ENCODE measurements at places on chromosomes 16 and 17.

DNA sequence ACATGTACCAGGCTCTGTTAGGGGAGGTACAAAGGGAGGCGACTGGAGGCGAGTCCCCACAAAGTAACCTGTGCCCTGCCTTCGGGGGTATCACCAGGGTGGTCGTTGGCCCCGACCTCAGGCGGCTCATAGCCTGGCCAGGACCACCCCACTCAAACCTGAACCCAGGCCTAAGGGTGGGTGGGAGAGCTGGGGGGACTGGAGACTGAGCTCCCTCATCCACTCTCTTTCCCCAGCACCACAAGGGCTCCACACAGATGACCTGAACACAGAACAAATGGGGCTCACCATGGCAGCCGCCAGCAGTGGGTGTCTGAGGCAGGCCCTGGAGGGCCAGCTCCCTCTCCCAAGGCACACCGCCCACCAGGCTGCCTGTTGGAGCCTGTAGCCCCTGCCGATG is 120.6 kb upstream of the TNRC6C start:
- DNase-seq: no peak

- DNase-seq: no peak
These were observed 21.4 kb upstream of the RPTOR start for GRCh38 chr17:80523054-80523744.

DNA sequence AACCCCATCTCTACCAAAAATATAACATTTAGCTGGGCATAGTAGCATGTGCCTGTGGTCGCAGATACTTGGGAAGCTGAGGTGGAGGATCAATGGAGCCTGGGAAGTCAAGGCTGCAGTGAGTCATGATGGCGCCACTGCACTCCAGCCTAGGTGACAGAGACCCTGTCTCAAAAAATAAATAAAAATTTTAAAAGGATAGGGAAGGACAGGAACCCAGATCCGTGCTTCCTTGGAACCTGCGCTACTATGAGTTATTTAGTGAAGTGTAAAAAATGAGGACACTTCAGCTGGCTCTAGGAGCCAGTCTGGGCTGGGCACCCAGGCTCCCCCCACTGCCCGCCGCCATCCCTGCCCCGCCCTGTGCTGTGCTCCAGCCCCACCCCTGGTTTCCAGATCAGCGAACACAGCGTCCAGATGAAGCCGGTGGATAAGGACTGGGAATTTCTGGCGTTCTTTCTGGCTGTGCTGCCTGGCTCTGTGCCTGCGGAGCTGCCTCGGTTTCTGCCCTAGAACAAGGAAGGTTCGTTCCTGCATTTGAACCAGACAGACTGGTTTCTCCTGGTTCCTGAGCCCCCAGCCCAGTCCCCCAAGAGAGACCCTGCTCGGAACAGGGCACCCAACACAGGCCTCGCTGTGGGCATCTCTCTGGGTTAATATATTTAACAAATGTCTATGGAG is 18.5 kb downstream of the PLLP start:
- DNase-seq: no peak

DNA sequence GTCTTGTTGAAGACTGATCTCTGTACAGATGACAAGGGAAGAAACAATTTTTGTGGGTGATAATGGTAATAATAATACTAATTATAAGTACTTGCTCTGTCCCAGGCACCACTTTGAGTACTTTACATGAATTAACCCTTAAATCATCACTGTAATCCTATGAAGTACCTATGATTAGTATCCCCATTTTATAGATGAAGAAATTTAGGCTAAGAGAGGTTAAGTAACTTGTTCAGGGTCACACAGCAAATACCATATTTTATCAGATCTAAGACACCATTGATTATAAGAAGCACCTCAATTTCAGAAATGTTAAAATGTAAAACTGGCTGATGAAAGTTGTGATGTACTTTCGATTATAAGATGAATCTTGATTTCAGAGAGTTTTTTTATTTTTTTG is 18.6 kb downstream of the TADA2A start:
- DNase-seq: no peak

GRCh38 chr16:65947951-65948350 is 418.5 kb upstream of the CDH5 start:
- no peak for DNase-seq

DNA sequence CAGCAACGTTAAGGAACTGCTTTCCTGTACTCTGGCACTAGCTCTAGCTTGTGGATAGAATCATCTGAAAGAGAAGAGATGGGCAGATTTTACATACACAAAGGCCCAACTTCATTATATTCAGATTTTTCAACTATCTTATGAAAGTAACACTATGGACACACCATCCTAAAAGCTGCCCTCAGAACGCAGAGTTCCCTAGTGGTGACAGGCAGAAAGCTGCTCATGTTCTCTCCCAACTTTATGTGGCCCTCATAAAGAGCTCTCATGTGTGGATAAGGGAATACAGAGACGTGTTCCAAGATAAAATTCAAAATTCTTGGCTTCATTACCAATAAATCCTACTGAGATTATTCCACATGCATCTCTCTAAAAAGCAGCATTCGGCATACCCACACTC is 1.5 kb downstream of the CFAP20 start:
- DNase-seq: no peak

DNA sequence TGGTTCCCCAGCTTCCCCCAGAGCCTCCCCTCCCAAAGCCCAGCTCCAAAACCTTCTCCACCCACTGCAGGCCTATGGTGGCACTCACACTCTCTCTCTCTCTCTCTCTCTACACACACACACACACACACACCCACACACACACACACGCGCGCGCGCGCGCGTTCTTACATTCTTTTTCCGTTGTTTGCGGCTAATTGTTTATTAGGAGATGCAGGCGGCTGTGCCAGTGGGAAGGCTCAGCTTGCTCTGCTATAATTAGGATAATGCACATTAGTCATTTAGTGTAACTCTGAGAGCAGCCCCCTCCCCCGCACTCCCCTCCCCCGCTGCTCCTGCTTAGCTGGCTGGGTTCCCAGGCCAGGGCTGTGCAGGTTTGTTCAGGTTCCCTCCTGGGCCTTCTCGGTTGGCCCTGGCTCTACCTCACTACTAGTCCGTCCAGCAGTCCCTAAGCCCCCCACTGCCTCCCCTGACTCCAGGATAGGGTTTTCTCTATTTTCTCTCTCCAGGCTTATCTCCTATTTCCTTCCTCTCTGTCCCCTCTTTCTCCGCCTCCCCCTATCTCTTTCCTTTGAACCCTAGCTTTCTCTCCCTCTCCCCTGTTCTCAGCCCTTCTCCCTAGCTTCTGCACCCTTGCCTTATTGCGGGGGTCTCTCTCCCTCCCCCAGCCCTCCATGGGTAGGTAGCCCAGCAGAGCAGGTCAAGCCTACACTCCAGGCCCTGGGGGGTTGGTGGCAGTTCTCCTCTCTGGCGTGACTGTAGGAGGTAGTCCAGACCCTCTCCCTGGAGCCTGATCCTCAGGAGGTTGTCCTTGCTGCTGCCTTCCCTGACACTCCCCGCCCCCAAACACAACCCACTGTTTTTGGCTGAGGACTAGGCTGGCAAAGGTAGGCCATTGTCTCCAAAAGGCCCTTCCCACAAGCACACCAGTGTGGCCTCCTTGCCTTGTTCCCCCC is 34.0 kb downstream of the TMEM132E start:
- DNase-seq: no peak

DNA sequence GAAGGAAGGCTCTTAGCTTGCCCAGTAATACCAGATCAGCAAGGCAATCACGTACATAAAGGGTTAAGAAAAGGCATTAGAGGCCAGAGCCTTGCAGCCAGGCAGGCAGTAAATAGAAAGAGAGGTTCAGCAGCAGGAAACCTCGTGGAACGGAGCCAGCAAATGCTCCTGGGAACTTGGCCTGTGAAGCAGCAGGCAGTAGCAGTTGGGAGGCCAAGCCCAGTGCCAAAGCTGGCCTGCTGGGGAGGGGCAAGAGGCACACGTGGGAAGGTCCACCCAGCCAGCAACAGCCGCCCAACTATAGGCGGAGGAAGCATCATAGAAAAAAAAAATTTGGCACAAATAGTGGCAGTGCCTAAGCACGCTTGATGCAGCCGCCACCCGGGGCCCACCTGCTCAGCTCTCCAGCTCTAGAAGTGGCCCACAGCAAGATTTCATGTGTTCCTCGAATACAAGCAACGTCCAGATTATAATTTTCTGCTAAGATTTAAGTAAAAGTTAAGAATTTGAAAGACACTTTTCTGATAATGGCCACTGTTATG is 2339.5 kb downstream of the TP53TG3F start:
- no peak for DNase-seq

GRCh38 chr16:50323335-50324011 is 45.3 kb downstream of the BRD7 start:
- no peak for DNase-seq

DNA sequence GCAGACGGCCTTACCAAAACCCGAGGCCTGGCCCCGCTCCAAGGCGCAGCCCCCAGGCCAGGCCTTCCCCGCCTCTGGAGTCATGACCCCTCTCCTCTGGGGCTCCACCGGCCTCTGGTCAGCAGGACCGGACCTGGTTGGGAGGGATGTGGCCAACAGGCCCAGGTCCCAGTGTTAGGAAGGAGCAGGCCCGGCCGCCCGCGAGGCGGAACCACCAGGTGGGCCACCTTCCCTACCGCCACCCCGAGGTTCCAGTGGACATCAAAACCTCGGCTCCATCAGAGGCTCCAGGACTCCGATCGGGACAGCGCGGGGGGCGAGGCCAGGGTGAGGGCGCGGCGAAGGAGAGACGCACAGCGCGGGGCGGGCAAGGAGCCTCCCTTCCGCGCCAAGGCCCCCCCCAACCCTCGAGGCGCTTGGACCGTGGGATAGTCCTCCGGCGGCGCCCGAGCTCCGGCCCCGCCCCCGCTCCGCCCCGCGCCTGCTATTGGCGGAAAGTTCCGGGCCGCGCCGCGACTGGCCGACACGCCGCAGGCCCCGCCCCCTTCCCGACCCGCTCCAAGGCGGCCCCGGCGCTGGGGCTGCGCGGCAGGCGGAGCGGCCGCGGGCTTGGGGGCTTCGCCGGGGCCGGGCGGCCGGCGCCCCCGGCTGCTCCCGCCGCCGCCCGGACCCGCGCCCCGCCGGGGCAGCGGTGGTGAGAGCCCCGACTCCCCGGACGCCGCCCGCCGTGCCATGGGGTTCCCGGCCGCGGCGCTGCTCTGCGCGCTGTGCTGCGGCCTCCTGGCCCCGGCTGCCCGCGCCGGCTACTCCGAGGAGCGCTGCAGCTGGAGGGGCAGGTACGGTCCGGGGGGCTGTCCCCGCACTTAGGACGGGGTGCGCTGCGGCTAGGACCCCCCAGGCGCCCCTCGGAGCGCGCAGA is at the start of gene METRN:
Gene METRN, plus strand, starts transcription at position 561 of the 919 bp plus-strand sequence. Its CDS starts 172 bp downstream, at position 733.
- DNase-seq: peak; percentile 84

GRCh38 chr17:17467016-17467415 is 9.8 kb upstream of the MED9 start:
- no peak for DNase-seq

DNA sequence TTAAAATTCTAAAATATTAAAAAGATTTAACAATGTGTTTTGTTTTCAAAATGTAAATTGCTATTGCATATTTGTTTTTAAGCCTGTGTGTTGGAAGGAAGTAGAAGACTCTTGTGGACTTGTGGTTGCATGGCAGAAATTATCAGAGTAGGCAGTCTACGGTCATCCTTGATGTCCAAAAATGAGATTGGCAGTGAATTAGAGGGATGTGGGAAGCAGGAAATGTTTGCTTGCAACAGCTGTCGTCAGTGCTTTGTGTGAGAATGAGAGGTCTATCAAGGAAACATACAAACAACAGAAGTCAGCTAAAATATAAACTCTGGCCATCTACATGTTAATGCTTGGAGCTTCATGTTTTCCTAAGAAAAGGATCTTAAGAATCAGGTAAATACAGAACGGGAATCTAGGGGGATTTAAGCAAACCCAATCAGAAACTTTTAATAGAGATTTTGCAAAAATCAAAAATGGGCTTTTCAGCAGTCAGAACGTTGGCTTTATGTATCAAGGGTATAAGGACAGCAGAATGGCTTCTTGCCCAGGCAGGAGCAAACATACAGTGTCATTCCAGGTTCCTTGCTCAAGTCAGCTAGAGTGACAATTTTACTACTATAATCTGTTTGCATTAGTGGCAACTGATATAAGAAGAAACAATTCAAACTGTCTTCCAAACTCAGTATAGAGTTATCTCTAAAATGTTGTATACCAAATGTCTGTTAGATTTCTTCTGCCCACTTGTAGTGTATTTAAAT is 196.7 kb downstream of the CYB561 start:
- no peak for DNase-seq

GRCh38 chr17:37605813-37606505 is 3.3 kb downstream of the SYNRG start:
- DNase-seq: no peak

DNA sequence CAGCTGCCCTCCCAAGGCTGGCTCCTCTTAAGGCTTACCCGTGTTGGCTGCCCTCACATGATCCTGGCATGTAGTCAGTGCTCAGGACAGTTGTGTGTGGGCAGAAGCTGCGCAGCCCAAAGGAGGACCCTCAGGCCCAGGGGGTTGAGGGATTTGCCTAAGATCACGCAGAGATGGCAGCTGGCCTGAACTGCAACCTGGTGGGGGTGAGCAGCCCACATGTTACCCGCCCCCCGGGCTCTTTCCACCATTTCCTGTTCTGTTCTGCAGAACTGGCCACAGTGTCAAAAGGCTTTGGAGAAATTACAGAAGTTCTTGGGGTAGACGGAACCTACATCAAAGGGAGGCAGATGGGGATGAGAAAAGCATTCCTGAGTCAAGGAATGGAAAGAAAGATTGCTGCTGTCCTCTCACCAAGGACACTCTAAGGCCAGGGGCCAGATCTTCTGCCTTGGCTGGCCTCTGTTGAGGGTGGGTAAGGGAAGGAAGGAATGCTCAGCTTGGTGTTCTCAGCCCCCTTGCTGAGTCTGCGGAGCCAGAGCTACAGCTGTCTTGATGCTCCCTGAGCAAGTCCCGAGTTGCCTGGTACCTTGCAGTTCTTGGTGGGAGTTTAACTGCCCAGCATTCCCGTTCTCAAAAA is 53.0 kb downstream of the EPN2 start:
- no peak for DNase-seq

- DNase-seq: no peak
These were observed 16.9 kb downstream of the EMC8 start for GRCh38 chr16:85782451-85782850.

DNA sequence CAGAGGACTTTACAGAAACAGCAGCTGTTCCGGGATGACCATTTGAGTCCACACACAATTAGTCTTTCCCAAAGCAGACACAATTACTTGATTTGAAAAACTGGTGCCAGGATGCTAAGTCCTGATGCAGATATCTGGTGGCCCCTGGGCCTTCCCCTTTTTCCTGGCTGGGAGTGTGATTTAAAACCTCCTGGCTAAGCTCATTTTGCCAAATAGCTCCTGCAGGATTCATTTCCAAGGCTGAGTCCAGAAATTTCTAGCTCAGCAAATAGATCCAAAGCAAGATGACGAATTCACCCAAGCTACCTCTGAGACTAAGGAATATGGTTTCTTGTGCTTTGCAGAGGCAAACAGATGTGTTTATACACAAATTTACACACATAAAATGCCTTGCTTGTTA is 422.2 kb downstream of the CA10 start:
- DNase-seq: no peak

GRCh38 chr16:87956365-87957231 is 5.4 kb downstream of the BANP start:
- no peak for DNase-seq

GRCh38 chr17:49431743-49432142 is 17.1 kb upstream of the PHB1 start:
- DNase-seq: no peak

Measured in HTR-8/SVneo (cell line).